Naive thymus-derived CD8-positive, alpha-beta T cell (primary cell): ENCODE measurements at places on chromosomes 3 and 15.

- DNase-seq: no peak
Measured at GRCh38 chr3:123379041-123379830, 69.7 kb downstream of the ADCY5 start.

- DNase-seq: no peak
Measured at GRCh38 chr3:123688241-123688747, 103.4 kb upstream of the HACD2 start.

- DNase-seq: no peak
Measured at GRCh38 chr3:158737976-158738615, 5.8 kb upstream of the RARRES1 start.

- no peak for DNase-seq
Measured at GRCh38 chr3:22353126-22353525, 602.1 kb upstream of the ZNF385D start.

GRCh38 chr3:186990878-186991308, 60.6 kb downstream of the ST6GAL1 start:
- DNase-seq: no peak

GRCh38 chr3:43173949-43174348, 68.1 kb upstream of the POMGNT2 start:
- no peak for DNase-seq

GRCh38 chr3:194130188-194130587, 5.8 kb upstream of the HES1 start:
- DNase-seq: no peak
